ENCODE measurements at places on chromosomes 12 and 14.

DNA sequence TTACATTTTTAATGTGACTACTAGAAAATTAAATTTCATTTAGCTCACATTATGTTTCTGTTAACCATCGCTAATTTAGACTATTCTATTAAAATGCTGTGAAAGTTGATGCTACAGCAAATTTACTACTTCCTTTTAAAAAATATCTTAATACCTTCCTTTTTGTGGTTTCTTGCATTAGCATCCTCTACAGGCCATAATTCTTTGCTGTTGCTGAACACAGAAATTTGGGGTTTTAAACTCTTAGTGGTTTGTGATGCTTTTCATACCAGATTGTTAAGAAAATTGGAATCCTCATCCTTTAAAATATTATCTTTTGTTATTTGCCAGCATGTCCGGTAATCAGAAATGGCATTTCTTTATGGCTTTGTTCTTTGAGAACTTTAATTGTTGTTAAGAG is 18.1 kb downstream of the WNK1 start:
- no peak for DNase-seq

DNA sequence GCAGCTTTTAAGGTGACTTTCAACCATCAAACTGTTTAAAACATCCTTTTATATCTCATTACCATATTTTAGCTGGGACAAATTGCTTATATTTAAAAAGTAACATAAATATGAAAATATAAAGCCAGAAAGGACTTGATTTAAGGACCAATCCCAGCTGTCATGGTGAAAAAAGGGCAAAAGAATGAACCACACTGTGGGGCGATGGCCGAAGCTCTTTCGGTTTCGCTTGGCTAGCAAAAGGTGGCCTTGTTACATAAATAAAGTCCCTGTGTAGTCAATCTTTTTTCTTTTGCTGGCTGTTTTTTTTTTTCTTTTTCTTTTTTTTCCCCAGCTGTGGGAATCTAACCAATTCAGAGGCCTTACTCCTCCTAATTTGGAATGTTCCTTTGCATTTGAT is 50.9 kb downstream of the FBXO33 start:
- DNase-seq: no peak

DNA sequence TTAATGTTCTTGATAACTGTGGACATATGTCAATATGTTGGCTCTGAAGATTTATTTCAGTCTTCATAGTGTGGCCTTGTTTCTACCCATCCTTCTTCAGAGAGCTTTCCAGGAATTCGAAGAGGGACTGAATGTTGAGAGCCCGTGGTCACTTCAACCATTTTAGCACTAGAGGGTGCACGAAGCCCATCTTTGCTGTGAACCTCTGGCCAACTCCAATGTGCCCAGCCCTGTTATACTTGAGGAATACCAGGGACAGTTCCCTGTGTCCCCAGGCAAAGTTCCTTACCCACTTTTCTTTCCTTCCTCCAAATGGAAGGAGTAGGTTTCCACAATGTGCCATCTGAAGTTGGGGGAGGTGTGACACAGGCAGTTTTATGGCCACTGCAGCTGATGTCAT is 603.5 kb downstream of the RPL10L start:
- DNase-seq: no peak

DNA sequence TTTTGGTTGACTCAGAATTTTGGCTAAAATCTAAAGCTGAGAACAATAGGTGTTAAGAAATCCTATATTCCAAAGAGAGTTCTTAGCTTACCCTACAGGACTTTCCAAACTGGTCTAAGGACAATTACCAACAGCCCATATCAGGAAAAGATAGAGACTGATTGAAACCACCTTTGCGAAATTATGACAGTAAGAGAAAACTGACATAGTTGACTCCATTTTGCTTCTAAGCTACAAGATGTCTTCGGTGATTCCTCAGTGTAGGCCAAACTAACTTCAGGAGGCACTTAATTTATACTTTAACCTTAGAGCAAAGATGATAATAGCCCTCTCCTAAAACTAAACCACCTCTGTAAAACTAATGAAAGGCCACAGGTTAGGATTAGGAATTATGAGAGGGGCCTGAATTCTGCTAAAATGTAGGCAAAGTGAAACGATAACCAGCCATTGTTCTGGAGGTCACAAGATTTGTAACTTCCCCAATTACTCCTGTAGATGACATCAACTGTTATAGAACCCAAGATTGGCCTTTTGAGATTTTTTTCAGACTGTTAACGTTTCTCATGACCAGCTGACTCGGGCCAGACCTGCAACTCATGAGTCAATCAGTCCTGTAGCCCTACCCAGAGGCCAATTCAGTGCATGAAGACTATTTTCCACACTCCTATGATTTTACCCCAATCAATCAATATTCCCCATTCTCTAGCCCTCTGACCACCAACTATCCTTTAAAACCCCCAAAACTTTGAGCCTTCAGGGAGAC is 43.0 kb downstream of the KLRG1 start:
- no peak for DNase-seq

DNA sequence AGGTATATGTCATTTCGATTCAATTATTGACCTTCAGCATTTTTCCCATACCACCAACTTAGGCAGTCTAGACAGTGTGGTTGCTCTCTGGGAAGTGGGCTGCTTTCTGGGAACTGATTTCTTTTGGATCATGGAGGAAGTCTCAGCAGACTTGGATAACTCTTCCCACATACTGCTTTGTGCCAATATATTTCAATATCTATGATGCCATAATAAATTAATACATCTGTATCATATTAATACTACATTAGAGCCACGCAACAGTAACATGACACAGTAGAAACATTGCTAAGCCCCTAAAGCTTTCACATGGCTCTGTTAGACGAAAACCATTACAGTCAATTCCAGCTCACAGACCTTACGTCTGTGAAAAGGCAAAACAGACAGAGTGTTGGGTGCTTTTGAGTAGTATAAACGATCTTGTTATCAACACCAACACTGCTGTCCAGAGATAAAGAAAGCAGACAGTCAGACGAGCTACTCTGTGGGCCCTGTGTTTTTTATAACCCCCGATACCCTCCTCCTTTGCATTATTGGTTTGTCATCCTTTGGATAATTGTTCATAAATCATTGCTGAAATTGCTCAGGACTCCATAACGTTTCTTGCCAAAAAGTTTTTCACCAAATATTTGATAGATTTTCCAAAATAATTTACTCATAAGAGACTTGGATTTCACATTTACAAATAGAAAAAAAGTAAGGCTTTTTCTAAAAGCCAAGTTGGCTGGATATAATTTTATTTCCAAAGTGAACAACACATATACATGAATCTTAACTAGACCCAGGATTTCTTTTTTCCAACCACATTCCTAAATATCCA is 439.7 kb downstream of the ADAMTS20 start:
- no peak for DNase-seq

- no peak for DNase-seq
These were observed 72.4 kb downstream of the FERMT2 start for GRCh38 chr14:52878469-52878868.

GRCh38 chr12:124165695-124166094 is 129.2 kb upstream of the RFLNA start:
- no peak for DNase-seq

GRCh38 chr14:53306267-53306721 is 153.2 kb upstream of the DDHD1 start:
- no peak for DNase-seq

DNA sequence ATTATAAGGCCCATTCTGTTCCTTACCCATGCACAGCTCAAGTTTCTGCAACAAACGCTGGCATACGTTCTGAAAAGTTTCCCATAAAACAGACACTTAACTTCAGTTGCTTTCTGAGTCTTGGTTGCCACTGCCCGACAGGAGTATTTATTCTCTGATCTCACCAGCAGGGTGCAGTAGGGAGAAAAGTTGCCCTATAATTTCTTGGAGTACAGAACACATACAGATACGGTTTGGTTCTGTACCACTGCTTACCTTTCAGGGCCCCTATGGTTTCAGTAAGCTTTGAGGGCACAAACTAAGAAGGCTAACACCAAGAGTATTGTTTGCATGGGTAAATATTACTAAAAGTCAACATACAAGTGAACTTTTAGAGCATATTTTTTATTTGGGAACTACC is 77.9 kb downstream of the SPATA7 start:
- DNase-seq: no peak

DNA sequence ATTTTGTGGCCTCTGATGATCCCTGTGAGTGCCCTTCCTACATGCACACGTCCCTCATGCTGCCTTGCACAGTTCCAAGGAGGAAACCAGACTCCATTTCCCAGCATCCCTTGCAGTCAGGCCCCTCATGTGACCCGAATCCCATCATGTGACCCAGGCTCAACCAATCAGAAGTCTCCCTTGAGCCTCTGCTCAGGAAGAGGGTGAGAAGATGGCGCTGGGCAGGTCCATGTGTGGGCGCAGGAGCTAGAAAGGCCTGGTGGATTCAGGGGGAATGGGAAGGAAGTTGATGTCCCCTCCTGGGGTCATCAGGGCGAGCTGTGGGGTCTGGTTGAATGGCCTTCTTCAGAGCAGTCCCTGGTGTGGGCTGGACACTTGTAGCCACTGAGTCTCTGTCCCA is 240.5 kb downstream of the ADGRD1 start:
- no peak for DNase-seq

DNA sequence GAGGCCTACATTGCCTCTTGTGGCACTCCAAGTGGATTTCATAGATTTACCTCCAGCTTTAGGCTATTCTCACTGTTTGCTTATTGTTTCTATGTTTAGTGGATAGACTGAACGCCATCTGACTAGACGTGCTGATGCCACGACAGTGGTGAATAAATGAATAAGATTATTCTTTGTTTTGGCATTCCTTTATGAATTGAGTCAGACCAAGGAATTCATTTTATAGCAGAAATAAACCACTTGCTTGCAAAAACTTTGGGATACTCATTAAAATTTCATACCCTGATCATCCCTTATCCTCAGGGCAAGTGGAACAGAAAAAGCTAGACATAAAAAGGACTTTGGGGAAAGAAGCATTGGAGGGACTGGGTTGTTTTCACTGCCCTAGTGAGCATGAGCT is 71.7 kb upstream of the FERMT2 start:
- no peak for DNase-seq

GRCh38 chr12:104866291-104866690 is 91.8 kb downstream of the SLC41A2 start:
- no peak for DNase-seq

DNA sequence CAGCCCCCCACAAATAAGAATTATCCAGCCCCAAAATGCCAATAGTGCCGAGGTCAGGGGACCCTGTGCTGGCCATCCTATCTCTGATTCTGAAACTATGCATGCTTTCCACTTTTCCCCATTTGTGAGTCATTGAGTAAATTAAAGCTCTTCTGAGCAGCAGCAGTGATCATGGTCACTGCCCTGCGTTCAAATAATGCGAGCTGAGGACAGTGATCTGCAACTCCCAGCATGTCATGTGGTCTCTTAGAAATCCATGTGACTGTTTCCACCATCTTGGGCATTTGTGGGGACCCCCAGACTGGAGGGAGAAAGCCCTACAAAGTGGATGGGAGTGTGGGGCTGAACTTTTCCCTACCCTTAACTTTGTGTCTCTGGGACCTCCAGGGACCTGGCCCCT is 53.8 kb downstream of the C14orf132 start:
- no peak for DNase-seq

DNA sequence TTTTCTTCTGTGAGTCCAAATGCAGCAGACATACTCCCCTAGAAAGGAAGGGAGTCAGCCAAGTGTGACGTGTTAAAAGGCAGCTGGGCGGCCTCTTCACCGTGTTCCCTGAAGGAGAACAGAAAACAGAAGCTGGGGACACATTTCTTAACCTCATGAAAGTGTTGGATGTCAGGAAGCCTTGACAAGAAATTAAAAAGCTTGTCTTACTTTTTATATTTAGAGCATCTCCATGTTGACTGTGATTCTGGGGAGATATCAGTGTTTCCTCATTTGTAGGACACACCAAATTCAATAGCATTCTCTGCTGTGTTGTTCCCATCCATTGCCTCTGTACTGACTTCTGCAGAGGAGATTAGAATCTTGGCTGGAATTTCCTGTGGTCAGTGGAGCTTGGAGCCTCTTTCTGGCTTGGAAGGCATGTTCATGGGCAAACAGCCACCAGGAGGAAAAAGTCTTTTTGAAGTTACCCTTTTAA is 93.7 kb downstream of the RMST start:
- DNase-seq: no peak

GRCh38 chr14:84825481-84826251 is 704.3 kb upstream of the FLRT2 start:
- no peak for DNase-seq

DNA sequence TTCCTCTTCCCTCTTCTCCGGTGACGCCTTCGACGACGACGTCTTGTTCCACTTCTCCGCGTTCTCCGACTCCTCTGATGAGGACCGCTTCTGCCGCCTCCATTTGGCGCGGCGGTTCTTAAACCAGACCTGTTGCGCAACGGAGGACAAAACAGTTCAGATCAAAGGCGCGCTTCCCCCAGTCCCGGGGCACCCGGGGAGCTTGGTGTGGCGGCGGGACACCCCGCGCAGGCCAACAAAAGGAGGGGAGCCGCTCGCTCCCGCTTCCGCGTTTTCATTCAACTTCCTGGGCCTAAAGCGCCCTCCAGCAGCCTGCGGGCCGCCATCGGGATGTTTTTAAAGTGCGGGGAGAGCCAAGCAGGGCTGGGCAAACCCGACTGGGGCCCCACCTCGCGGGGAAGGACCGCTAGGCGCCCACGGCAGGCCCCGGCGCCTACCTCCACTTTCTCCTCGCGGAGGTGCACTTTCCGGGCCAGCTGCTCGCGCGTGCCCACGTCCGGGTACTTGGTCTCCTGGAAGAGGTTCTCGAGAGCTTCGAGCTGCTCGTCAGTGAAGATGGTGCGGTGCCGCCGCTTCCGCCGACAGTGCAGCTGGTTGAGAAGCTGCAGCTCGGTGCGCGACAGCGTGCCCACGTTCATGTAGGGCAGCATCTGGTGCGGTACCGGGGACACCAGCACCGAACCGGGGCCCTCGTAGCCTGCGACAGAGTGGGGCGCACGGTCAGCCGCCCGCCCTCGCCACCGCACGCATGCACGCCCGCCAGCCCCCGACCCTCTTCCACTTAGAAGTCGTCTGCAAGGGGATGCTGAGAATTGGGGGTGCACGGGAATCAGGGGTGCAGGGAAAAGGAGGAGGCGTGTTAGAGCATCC is 1.2 kb downstream of the GSC start:
- DNase-seq: no peak

- no peak for DNase-seq
These were observed 906.9 kb downstream of the NRXN3 start for GRCh38 chr14:79077096-79077495.

All from stimulated activated CD4-positive, alpha-beta T cell treated with anti-CD3 and anti-CD28 coated beads, TNF-alpha, amount 100 ng/mL, for 1 hour (primary cell).